ENCODE measurements at places on chromosomes 2 and 18. TPM values are rescaled to one million over a fixed set of nuclear protein-coding genes. Genes with fewer than 3 reads are reported as not detected.

DNA sequence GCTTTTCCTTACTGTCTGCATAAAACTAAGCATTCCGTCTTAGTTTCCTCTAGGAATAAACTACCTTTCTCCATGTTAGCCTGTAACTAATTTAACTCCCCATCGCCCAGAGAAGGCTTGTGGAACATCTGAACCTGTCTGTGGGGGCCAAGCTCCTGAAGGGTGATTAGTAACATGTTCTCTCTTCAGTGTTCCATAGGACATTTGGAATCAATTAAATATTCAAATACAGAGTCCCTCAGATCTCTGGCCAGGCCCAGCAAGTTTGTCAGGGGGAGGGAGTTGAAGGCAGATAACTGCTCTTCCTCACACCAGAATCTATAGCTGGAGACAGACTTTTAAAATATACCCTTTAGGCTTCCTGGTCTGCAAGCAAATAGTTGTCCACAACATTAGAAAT lies 8.8 kb downstream of the RDH14 start:
- no peaks in the 10 kb centered on the region for H3K27me3 ChIP-seq
- DNase-seq: no peak
- peaks cover under 1% of the 10 kb centered on the region for H3K4me1 ChIP-seq
- peaks cover 25% of the 10 kb centered on the region for H3K36me3 ChIP-seq
- H3K27ac ChIP-seq: no peak overlapping the region

DNA sequence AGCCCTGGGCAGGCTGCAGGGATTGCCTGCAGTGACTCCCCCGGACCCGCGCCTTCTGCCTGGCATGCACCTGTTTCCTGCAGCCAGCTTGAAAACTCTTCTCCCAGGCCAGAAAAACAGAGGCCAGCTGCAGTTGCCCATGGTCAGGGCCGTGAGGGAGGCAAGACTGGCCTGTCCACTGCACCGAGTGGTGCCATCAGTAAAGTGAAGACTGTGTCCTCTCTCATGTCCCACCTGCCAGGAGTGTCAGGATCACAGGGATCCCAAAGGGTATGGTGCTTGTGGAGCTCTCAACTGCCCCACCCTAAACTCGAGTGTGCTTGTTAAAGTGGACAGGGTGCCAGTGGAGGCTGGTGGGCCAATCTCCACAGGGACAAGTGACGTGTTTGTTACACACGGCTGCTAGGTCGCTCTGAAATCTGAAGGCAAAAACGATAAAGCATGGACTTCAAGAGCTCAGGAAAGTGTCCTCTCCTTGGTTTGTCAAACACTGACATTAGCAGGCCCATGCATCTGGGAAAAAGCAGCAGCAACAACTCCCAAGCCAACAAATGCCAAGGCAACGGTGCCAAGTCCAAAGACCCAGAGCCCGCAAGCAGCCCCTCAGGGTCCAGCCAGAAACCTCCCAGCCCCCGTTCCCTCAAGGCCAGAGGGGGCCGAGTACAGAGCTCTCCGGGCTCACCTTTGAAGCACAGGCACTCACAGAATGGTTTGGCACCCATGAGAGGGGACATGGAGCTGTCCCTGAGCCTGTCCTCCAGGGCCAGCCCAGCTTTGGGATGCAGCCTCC lies 213.2 kb downstream of the HDAC4 start:
- no peak overlapping the region for H3K4me3 ChIP-seq
- peaks cover 3% of the 10 kb centered on the region for H3K4me1 ChIP-seq
- no peak for DNase-seq
- peaks cover 54% of the 10 kb centered on the region for H3K36me3 ChIP-seq
- no peak overlapping the region for H3K27ac ChIP-seq

- no peak for DNase-seq
- H3K27me3 ChIP-seq: no peaks in the 10 kb centered on the region
- H3K4me1 ChIP-seq: no peaks in the 10 kb centered on the region
- no peaks in the 10 kb centered on the region for H3K36me3 ChIP-seq
These were observed 463.3 kb downstream of the STK39 start for GRCh38 chr2:167784084-167784425.

GRCh38 chr2:144443837-144444817 lies 75.8 kb downstream of the ZEB2 start:
- no peak for DNase-seq
- H3K27me3 ChIP-seq: no peaks in the 10 kb centered on the region
- H3K4me3 ChIP-seq: no peak overlapping the region
- H3K36me3 ChIP-seq: peaks cover 5% of the 10 kb centered on the region
- peaks cover 7% of the 10 kb centered on the region for H3K4me1 ChIP-seq

FSHR gene
- not detected for total RNA-seq

SERPINB4 gene
- total RNA-seq: not detected
